Melanocyte of skin (primary cell): ENCODE measurements at places on chromosomes 2 and 18. TPM values are rescaled to one million over a fixed set of nuclear protein-coding genes. Genes with fewer than 3 reads are reported as not detected.

The IL37 gene
- not detected in 2 replicates for total RNA-seq

The CNDP2 gene
- 54.9 and 87.5 TPM in 2 replicates for total RNA-seq

The TMEM37 gene
- not detected in 2 replicates for total RNA-seq

The DCC gene
- under 0.01 TPM in 1 of 2 replicates, not detected in the other for total RNA-seq

The BOLL gene
- not detected in 2 replicates for total RNA-seq

The LRRTM4 gene
- not detected in 2 replicates for total RNA-seq

The KANSL1L gene
- 15.7 and 27.1 TPM in 2 replicates for total RNA-seq

The BMP10 gene
- not detected in 2 replicates for total RNA-seq

The MYOM1 gene
- 0.34 and 0.36 TPM in 2 replicates for total RNA-seq

The CNDP1 gene
- total RNA-seq: not detected in 2 replicates

The RIF1 gene
- 32.0 and 56.0 TPM in 2 replicates for total RNA-seq

The FOXD4L1 gene
- 0.15 TPM in 1 of 2 replicates, not detected in the other for total RNA-seq

The DCDC2C gene
- not detected in 2 replicates for total RNA-seq
